NCI-H1105 (cell line): ENCODE measurements at places on chromosomes 7 and 10.

DNA sequence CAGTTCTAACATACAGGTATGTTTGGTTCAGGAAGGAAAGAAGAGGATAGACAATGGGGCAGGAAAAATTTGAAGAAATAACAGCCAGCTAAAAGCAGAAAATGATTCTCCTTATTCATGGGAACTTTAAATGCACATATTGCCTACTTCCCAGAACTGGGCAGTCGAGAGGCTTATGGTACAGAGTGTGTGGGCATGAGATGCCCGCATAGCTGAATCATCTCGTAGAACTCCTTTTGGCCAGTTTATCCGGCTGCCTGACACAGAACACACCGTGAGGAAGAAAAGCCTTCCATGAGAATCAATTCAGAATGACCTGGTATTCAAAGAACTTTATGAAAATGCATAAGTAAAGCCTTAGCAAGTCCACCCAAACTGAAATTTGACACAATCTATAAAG, 471.6 kb downstream of the SH2D4B start:
- no peak for DNase-seq

DNA sequence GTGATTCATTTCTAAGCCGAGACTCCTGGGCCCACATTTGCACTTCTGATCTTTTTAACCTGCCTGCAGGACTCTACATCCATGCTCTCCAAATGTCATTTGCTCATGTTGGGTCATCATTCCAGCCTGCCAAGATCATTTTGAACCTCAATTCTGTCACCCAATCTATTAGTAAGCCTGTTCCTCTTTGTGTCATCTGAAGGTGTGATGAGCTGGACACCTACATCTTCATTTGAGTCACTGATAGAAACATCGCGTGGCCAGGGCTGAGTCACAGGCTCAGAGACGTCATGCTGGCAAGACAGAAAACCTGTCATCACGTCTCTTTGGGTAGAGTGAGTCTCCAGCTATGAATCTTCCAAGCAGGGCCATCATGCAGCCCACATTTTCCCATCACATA, 65.3 kb upstream of the SLF2 start:
- no peak for DNase-seq

DNA sequence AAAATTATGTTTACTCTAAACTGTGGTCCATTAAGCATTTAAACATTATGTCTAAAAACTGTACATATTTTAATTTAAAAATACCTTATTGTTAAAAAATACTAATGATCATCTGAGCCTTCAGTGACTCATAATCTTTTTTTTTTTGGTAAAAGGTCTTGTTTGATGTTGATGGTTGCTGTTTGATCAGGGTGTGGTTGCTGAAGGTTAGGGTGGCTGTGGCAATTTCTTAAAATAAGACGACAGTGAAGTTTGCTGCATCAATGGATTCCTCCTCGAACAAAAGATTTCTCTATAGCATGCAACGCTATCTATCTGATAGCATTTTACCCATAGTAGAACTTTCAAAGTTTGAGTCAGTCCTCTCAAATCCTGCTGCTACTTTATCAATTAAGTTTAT, 180.0 kb upstream of the AHR start:
- no peak for DNase-seq

DNA sequence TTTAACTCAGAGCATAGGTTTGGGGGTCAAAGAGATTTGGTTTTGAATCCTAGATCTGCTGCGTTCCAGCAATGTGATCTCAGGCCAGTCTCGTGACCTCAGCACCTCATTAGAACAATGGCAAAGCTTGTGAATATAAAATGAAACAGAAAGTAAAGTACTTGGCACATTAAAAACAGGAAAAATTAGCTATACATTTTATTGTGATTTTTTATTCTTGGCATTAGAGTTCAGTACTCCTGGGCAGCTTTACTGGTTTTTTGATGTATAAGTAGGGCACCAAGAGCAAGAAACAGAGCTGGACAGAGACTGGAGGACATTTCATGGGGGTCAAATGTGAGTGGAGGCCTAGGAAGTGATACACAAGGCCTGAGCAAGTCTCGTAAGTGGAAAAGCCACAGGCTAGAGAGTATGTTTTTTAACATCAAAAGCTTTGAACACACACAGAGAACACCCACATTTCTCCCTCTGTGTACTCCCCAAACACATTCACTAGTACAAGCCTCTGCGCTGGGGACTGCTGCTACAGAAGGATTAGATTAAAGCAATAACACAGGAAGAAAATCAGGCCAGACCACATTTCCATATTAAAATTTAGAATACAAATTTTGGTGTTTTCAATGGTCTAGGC, 157.2 kb upstream of the SLC25A13 start:
- DNase-seq: no peak

- DNase-seq: no peak
Observed at GRCh38 chr7:106795084-106795876, 69.8 kb upstream of the PIK3CG start.

GRCh38 chr10:86317949-86318725, 48.5 kb downstream of the GRID1 start:
- no peak for DNase-seq

DNA sequence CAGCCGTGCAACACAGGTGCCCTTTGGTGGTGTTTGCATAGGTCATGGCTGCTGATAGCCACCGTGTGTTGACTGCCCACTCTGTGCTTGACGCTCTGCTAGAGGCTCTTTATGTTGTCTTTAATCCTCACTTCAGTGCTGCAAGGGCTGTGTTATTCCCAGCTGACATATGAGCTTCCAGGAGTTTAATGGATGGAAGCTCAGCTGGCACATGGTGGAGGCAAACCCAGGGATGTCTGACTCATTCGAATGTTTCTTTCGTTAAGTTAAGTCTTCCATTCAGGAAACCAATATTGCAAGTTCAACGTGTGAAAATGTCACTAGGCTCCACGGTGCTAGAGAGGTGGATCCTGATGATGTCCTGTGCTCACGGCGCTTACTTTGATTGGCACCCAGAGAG, 378.4 kb downstream of the DPP6 start:
- no peak for DNase-seq

GRCh38 chr10:117720931-117721835, 178.6 kb downstream of the EMX2 start:
- no peak for DNase-seq

DNA sequence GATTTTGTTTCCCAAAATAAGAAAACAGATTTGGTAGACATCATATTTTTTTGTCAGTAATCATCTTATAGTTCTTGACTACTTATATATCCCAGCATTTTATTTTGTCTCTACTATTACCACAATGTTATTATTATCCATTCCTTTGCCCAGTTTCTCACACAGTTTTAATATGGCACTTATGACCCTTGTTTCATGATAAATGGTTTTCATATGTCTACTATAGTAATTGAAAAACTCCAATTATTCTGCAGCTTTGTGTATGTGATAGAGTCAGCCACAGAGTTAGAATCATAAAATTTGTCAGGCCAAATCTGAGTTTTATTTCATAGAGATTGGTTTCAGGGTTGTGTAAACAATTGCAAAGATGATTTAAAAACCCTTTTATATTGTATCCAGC, 203.9 kb downstream of the MALRD1 start:
- no peak for DNase-seq

DNA sequence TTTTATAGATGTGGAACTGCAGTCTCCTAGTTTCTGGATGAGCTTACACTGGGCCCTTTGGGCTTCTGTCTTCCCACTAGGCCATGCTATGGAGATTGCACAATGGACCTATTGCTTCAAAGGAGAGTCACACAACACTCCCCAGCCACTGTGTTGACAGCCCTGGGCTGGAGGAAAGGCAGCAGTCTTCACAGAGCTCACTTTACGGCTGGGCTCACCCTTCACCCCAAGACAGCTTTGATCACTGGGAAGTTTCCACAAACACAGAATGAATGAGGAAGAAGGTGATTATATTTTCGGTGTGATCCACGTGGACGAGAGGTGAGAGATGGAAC, 92.7 kb upstream of the GDF10 start:
- no peak for DNase-seq

DNA sequence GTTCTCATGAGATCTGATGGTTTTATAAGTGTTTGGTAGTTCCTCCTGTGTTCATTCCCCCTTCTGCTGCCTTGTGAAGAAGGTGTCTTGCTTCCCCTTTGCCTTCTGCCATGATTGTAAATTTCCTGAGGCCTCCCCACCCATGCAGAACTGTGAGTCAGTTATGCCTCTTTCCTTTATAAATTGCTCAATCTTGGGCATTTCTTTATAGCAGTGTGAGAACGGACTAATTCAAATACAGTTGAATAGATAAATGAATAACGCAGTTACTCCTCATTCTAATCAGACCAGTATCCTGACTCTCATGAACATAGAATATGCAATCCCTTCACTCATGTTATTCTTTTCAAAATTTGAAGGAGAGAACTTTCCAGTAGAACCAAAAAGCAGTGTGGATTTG, 375.0 kb upstream of the FZD8 start:
- no peak for DNase-seq

GRCh38 chr7:139647085-139647484, 123.6 kb downstream of the CLEC2L start:
- DNase-seq: no peak

GRCh38 chr10:26243351-26243720, 26.8 kb downstream of the GAD2 start:
- DNase-seq: peak; percentile 7

DNA sequence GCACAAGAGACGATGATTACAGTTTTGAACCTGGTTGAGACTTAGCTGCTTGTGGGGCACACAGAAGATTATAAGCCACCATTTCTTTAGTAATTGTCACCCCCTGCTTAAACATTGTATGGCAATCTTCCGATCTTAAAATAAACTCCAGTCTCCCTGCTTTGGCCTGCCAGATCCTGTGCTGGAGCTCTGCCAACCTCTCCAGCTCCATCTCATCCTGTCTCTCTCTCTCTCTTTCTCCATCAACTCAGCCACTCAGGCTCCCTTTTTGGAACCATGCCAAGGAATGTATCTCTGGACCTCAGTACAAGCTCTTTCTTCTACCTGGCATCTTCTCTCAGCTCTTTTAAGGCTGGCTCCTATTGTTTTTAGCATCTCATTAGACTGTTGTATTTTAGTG, 1053.2 kb downstream of the REEP3 start:
- DNase-seq: peak; percentile 44

DNA sequence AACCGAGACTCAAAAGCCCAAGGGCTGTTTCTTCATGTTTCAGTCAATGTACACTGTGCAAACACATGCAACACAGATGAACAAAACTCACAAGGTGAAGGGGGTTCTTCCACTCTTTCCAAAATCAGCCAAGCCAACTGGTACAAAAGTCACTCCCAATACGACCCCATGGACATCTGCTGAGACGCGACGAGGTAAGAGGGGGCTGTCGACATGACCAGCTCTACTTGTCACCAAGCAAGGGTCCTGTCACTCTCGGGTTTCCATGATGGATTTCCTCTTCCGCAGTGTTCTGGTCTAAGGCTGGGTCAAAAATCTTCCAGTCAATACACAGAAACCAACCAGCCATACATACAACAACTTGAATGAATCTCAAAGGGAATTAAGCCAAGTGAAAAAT, 37.8 kb downstream of the CTBP2 start:
- DNase-seq: no peak

DNA sequence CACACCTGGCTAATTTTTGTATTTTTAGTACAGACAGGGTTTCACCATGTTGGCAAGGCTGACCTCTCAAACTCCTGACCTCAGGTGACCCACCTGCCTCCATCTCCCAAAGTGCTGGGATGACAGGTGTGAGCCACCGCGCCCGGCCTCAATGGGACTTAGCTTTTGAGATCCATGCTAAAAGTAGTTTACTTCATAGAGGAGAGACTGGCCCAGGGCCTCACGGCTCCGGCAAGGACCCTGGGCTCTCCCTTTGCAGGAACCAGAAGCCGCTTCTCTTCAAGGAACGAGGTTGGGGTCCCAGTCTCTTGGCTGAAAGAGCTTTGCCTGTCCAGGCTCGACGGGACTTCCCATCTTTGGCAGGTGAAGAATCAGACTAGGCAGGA, 30.1 kb upstream of the DNAAF5 start:
- no peak for DNase-seq

GRCh38 chr7:47357361-47357760, 224.6 kb downstream of the TNS3 start:
- DNase-seq: no peak

- DNase-seq: peak; percentile 58
Observed at GRCh38 chr7:139358541-139359365, 941 bp upstream of the LUC7L2 start.

DNA sequence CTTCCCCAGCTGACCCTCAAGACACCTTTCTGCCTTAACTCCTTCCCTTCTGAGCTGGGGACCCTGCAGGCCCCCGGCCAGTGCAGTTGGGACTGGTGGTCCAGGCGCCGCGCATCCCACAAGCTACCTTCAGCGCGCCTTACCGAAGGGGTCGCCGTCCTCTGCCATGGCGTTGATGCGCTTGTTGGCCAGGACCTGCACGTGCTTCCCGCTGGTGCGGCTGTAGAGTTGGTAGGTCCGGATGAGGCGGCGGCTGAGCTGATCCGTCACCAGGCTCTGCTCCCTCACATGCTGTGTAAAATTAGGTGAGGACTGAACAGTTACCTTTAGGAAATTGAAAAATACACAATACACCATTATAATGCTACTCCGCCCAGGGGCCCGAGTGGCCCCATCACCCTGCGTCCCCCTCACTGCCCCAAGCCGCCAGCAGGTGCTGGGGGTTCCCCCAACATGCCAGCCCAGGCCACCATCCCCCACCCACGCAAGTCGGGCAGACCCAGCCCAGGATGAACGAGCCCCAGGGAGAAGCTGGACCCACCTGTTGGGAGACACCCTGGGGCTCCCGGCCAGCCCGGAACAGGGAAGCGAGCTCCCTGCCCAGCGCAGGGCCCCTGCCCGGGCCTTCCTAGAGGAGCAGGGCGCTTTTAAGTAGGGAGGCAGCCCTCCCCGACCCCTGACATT, 1.2 kb downstream of the FGF8 start:
- no peak for DNase-seq

DNA sequence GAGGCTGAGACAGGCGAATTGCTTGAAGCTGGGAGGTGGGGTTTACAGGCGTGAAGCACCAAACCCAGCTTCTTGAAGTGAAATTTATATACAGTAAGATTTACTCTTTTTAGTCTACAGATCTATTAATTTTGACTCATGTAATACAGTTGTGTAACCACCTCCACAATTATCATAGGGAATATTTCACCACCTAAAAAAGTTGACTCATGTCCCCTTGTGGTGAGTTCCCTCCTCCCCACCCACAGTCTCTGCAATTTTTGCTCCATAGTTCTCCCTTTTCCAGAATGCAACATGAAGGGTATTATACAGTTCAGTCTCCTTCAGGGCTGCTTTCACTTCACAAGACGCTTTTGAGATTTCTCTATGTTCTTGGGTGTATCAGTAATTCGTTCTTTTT, 156.8 kb downstream of the FAM107B start:
- DNase-seq: no peak

DNA sequence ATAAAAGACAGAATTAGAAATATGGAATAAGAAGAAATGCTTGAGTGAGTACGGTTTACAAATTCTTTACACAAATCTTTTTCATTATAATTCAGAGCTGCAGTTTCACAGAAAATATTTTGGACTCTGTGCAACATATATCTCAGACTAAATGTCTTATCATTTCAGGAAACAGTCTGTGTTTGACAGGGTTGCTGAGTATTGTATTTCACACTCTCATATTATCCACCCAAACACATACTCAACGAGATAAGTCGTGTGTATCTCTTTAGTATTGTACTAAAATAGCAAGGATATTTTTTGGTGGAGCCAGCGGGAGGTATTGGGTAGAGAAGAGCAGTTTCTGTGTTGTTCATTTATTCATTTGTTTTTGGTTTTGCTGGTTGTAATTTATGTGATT, 39.0 kb upstream of the SLC39A12 start:
- DNase-seq: no peak
